ENCODE measurements at places on chromosomes 5 and 9.

GRCh38 chr5:143842920-143843319 lies 31.0 kb downstream of the HMHB1 start:
- DNase-seq = no peak

GRCh38 chr5:83031381-83031780 lies 45.8 kb downstream of the TMEM167A start:
- no peak for DNase-seq

DNA sequence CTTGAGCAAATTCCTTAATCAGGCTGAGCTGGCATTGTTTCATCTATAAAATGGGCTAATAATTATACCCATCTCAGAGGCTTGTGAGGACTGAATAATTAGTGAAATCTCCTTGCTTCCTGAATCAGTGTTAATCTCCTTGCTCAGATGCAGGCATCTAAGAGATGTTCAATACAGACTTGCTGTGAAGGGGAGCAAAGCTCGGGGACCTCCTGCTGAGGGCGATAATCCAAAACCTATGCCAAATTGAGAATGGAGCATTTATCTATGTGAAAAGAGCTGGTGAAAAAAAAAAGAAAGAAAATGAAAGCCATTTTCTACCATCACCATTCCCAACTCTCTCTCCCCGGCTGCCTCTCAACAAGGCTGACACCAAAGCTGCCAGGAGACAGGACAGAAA lies 37.3 kb downstream of the ADRA1B start:
- no peak for DNase-seq

GRCh38 chr9:132020272-132020671 lies 59.4 kb downstream of the MED27 start:
- no peak for DNase-seq

- DNase-seq = no peak
These were observed 31.7 kb upstream of the TUSC1 start for GRCh38 chr9:25709941-25710340.

DNA sequence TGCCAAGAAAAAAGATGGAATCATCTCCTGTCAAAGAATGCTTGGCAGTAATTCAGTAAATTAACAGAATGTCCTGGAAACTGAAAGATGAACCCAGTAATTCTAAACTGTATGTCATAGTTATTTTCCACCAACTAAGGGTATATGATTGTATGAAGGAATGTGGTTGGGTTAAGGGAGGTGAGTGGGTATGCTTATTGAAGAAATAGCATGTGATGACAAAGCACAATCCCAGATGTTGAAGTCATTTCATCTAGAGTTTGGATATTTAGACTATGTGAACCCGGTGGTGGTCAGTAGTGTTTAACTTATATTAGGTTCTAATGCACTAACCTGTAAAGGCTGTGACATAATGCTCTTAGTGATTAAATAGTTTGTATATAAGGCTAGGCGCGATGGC lies 87.3 kb downstream of the CDKN2A start:
- DNase-seq = no peak

DNA sequence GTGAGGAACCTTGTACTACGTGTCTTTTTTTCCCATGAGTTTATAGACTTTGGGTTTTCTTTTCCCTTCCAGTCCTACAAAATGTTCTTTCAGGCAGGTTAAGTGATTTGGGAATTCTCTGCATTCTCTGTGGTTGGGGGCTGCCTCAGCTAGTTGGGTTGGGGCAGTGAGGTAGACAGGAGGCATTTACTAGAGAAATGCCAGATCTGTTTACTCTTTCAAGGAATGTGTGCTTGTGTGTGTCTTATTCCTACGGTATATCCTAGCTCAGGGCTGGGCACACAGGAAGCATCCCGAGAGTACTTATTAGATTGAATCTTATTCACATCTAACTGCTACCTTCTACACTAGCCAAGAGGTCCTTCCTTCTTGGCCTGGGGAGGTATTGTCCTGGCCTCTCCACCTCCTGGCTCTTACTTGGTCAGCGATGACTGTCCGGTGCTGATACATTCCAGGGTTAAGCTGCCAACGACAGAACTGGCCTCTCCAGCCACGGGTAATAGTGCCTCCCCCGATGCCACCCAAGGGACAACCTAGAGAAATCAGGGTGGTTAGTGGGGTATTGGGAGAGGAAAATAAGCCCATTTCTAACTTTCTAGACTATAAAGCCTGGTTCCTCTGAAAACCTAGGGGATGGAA lies 5.0 kb downstream of the GBA2 start:
- DNase-seq = no peak

GRCh38 chr5:90602681-90603080 lies 44.1 kb downstream of the ADGRV1 start:
- no peak for DNase-seq

- no peak for DNase-seq
These were observed 9.5 kb upstream of the COMMD10 start for GRCh38 chr5:116075191-116075831.

DNA sequence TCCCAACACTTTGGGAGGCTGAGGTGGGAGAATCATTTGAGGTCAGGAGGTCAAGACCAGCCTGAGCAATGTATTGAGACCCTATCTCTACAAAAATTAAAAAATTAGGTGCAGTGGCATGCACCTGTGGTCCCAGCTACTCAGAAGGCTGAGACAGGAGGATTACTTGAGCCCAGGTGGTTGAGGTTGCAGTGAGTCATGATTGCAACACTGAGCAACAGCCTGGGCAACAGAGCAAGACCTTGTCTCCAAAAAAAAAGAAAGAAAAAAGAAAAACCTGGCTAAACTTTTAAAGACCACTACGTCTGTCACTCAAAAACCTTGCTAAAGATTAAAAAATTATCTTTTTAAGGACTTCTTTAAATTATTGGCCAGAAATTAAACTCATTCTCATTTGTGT lies 59.8 kb upstream of the ABCA1 start:
- peak; percentile 62 for DNase-seq

- DNase-seq = peak; percentile 27
These were observed 168.8 kb downstream of the RAPGEF6 start for GRCh38 chr5:131466171-131466766.

- no peak for DNase-seq
These were observed 369.7 kb downstream of the LRRC70 start for GRCh38 chr5:62948301-62948700.

- no peak for DNase-seq
These were observed 139.8 kb downstream of the ESM1 start for GRCh38 chr5:54845567-54845941.

GRCh38 chr5:124343451-124343867 lies 403.0 kb downstream of the ZNF608 start:
- DNase-seq = no peak

DNA sequence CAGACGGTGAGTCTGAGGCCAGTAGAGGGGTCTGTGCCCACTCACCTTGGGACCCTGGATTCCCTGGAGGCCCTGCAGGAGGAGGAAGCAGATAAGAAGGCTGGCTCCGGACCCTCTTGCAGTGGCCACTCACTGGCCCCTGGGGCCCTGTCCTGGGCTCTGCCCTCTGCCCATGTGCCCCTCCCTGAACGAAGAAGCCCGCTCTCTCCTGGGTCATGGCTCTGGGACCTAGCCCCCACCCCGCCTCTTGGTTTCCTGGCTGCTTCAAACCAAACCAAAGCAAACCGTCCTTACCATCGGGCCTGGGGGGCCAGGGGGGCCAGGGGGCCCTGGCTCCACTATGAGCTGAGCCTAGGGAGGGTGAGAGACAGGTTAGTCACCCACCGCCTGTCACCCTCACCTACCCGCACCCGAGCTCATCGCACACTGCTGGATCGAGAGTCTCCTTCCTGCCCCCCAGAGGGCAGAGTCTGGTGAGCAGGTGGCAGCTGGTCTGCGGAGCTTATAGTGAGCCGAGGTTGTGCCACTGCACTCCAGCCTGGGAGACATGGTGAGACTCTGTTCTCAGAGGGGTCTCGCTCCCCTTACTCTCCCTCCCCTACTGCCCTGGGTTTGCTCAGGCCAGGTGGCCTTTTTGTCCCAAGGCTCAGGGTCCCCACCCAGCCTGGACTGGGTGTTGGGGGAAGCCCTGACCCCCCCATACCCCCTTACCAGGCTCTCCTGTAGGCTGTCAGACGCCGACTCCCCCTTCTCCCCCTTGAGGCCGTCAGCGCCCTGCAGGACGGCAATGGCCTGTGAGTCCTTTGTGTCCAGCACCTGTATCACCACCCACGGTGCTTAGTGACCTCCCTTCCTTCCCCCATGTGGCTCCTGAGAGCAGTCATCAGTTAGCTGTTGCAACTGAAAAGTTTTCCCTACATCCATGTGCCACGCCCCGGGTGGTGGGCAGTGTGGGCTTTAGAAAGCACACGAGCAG lies 15.2 kb upstream of the PHYKPL start:
- DNase-seq = peak; percentile 43

DNA sequence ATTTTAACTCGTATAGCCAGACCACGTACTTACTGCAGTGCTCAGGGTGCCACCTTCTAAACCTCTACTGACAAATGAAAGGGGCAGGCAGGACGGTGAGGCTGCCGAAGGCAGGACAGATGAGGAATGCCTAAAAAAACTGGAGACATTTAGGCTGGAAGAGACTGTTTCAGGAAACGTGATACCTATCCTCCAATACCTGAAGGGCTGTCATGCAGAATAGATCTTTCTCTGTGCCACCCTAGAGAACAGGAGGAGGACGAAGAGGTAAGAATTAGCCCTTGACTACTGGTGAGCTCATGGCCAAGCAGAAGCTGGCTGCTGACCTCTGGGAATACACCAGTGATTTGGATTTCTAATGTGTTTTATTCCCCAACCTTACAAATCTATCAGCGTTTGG lies 139.4 kb downstream of the EFNA5 start:
- DNase-seq = no peak

Measured in activated naive CD4-positive, alpha-beta T cell treated with anti-CD3 and anti-CD28 coated beads for 36 hours (primary cell).